Cerebellar nuclear complex (tissue), 1 donor: ENCODE measurements at places on chromosomes 1 and 21.

GRCh38 chr1:24266398-24266941 lies 52.7 kb upstream of the GRHL3 start:
- no peak for DNase-seq

GRCh38 chr1:169604781-169605560 lies 18.7 kb upstream of the F5 start:
- no peak for DNase-seq

DNA sequence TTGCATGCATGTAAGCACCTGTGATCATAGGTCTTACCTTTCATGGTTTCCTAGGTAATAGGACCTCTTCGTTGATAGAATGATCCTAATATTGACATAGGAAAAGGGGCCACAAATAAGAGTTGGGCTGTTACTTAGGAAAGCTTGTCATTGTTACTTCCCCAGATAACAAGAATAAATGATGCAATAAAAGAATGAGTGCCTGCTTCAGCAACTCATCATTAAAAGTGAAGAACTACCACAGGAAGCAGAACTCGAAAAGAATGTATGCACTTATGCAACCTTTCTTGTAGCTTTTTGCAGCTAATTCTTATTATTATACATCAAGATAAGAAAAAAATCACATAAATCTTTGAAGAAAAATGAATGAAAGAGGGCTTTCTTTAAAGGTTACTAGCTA lies 548.6 kb downstream of the LTN1 start:
- no peak for DNase-seq

- DNase-seq = no peak
Observed at GRCh38 chr1:82795508-82796149, 994.9 kb downstream of the ADGRL2 start.

DNA sequence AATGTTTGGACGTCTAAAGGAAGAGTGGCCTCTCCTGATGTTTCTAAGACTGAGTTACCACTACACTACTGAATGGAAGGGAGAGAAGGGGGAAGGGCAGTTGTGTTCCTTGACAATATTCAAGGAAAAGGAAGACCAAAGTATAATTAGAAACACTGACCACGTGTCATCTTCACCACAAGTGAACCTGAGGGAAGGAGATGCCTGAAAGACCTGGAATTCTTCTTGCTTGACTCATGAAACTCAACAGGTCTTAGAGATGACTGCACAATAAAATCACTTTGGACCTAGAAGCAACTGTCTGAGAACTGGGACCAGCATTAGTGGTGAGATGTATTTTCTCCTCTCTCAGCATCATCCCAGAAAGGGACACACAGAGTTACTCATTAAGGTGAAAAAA lies 56.7 kb downstream of the PTPN14 start:
- no peak for DNase-seq

- DNase-seq = no peak
Observed at GRCh38 chr1:156941675-156942074, 21.2 kb downstream of the LRRC71 start.

DNA sequence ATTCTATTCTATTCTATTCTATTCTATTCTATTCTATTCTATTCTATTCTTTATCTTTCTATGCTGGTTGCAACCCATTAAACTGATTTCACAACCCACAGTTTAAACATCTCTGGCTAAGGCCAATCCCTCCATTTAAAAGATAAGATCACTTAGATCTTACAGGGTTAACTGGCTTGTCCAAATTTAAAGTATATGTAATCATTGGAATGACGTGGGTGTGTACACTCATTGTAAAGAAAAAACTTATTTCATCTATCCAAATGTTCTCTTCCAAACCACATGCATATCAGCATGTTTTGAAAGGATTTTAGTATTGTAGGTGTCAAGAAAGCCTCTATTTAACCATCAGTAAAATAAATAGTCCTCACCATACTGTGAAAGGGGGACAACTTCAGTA lies 299.6 kb upstream of the RUNX1 start:
- DNase-seq = no peak

DNA sequence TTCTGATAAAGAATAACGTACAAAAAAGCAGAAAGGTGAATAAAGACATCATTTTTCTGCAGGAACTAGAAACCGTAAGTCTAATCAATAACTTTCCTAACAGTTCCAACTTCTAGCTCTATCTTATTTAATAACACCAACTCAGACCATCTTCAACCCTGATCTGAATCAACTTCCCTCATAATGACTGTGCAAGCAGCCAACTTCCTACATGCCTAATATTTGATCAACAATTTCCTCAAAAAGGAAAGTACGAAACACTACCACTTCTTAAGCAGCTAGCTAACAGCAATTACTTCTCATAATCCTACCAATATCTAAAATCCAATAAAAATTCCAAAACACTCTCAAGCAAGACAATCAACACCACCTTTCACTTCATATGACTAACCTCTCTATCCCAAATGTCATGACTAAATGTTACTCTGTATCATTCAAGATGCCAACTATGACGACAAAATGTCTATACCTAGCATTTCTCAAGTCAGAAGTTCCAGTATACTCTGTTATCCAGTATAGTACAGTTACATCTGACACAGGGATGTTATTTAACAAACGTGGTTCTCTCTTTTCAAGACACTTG lies 1.7 kb downstream of the COP1 start:
- no peak for DNase-seq

DNA sequence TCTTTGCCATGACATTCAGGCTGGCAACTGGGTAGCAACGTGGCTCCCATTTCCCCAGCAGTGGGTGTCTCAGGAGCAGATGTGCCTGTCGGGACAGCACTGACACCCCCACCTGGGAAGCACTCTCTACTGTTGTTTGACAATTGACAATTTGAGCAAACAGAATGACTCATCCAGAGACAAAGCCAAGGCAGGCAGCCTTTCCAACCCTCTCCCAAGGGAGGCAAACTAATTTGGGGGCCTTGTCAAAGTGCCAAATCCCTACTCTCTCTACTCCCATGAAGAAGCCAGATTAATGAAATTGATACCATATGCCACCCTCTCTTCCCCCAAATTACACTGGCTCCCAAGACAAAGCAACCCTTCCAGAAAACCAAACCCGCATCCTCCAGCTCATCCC lies 65.6 kb downstream of the GRIK3 start:
- no peak for DNase-seq

DNA sequence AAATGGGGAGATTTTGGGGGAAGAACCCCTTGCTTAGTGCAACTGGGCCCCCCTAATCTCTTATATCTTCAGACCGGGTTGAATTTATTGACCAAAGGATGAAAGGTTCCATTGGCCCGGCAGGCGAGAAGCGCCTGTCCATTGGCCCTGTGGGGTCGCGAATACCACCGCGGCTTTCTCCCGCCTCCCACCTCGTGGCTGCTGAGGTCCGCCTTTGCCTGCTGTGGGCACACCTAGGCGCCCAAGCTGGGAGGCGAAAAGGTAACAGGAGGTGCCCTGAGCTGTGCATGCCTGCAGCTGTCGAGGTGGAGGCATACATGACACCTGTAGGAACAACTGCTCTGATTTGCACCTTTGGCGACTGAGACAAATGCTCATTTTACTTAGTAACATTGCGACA lies 21.1 kb upstream of the FLG2 start:
- no peak for DNase-seq

- DNase-seq = no peak
Observed at GRCh38 chr1:26094677-26095383, 16.8 kb upstream of the PDIK1L start.

- no peak for DNase-seq
Observed at GRCh38 chr1:79657951-79658658, 651.6 kb upstream of the ADGRL4 start.

- no peak for DNase-seq
Observed at GRCh38 chr1:29523576-29523975, 287.3 kb downstream of the PTPRU start.

DNA sequence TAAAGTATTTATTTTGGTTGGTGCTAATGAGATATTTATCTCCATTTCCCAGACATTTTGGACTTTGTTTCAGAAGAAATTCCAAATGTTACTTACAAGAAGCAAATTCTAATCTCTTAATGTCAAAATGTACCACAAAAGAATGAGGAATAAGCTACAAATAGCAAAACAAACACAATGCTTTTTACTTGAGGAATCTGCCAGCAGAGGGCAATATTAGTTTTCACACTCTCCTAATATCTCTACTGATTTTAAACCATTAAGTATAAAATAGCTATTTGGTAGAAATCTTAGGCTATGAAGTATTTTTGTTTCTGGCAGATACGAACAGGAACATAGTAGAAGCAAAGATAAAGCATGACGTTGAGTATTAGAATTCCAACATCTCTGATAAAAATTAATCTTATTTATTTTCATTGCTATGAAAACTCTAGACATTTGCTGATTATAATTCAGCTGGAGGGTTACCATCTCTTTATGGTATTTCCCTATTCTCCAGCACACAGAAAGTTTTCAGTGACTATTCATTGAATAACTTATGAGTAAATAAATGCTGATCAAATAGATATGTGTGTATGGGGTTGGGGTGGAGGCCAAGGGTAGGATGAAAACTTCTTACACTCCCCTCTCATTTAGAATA lies 13.4 kb upstream of the HMCN1 start:
- DNase-seq = no peak

DNA sequence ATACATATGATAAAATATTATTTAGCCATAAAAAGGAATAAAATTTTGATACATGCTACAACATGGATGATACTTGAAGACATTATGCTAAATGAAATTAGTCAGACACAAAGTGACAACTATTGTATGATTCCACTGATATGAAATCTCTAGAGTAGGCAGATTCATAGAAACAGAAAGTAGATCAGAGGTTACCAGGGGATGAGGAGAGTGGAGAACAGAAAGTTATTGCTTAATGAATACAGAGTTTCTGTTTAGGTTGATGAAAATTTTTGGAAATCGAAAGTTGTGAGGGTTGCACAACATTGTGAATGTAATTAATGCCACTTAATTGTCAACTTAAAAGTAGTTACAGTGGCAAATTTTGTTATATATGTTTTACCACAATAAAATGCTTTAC lies 315.7 kb upstream of the USP25 start:
- no peak for DNase-seq

DNA sequence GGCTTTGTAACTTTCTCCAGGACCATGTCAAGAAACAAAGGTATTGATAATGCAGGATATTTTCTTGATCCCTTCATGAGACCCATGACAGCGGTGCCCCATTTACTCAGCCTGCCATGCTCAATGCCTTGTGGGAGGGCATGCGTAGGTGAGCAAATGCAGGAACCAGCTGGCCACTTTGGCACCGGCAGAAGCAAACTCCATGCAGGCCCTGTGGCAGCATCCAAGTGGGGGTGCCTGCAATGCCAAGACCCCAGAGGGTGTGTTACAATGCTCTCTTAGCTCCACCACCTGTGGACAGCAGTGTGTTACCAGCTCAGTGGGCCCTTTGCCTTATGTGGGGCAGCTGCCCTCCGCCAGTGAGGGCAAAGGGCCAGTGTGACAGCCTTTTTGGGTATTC lies 108.1 kb downstream of the ATP1B1 start:
- no peak for DNase-seq

DNA sequence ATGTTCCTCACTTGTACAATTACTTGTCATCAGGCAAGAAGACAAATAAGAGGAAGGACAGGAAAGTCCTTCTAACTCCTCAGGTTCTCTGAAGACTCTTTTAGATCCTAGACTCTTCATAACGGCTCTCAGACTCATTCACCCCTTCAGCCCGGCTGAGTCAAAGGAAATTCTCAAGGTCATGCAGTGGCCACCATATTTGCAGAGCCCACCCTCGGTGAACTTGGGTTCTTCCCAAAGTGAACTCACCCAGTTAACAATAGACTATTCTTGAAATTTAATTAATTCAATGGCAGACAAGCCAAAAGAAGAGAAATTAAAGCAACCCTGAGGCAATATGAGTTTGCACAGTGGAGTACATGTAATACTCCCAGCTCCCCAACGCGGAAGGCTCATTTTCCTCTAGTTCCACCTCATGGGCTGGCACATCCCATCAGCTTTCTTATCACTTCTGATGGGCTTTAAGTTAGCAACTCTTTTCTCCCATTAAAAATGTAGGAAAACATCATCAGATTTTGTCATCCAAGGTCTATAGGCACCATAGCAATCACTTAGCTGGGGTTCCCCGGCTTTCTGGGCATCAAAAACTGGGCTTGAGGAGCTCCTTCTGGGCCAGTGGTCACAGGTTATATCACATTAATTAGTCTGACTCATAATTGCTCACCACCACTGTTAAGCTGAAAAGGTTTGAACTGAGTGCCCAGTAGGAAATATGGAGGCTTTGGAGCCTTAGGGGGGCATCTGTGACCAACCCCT lies 27.8 kb upstream of the TIAM1 start:
- DNase-seq = no peak
